NCI-H2081 (cell line): ENCODE measurements at places on chromosomes 4 and X.
A peak's percentile ranks its signal among the peaks of the same experiment; 100 is the strongest.

DNA sequence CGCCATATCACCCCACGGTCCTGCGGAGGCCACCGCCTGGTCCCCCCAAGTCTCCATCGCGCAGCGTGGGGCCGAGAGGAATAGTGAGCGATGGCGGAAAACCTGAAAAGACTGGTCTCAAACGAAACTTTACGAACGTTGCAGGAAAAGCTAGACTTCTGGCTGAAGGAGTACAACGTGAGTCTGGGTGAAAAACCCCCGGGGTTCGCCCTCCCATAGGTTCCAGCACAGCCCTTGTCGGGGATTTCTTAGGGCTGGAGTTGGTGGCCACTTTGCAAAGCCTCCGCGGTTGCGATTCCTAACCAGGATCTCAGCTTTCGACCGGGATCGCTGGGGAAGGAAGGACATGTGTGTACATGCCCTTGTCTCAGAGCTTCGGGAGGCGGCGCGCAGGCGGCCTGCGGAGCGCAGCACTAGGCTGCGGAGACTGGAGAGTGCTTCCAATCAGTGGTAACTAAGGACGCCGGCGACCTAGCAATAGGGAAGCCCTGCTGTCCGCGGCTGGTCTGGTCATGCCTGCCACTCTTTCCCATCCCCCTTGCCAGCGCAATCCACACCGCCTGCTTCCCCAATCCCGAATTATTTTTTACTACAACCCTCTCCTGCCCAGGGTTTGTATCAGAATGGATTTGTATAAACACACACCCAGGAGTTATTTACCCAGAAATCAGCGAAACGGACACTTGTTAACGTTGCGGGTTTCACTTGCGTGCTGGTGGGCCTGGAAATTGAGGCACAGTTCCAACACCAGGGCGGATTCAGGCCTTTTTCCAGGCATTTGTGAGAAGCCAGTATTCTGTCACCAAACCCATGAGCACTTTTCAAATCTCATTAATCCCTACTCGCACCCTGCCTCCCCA, 741 bp downstream of the SPATA18 start:
- peak; percentile 58 for DNase-seq

GRCh38 chrX:53288189-53288588, 6.8 kb upstream of the IQSEC2 start:
- DNase-seq, result peak; percentile 23

GRCh38 chr4:27360790-27361267, 500.2 kb downstream of the STIM2 start:
- DNase-seq, result no peak

- no peak for DNase-seq
These were observed 33.4 kb downstream of the ARHGEF6 start for GRCh38 chrX:136747003-136747986.

DNA sequence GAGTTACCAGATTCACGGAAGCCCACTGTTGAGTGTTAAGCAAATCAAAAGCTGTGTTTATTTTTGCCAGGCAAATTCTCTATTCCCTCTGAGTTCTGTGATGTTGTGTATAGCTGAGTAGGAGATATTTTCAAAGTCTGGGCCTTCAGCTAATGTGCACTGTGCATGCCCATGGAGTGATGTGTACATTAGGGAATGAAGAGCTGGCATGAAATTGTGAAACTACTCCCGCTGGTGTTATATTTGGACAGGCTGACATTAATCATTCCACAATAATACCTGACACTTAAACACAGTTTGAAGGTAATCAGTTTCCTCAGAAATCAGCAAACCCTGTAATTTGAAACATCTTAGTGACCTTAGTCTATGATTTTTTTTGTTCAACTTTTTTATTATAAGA, 88.1 kb upstream of the MBNL3 start:
- DNase-seq, result peak; percentile 76

- no peak for DNase-seq
These were observed 252.0 kb downstream of the FBXW7 start for GRCh38 chr4:152283801-152284470.

DNA sequence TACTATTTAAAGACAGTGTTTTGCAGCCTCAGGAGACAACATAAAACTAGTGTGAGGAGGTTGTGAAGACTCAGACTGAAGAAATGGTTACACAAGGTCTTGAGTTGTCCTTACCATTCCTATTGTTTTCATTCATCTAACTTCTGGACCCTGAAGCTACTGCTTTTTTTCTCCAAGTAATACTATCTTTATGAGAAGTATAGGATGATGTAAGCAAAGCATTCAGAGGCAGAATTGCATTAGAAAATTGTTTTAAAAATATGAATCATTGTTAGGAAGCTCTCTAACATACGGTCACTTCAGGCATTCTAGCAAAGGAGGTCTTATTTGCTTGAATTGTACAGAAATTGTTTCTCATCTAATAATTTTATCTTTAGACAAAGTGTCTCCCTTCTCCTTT, 357.8 kb downstream of the TLL1 start:
- no peak for DNase-seq

GRCh38 chr4:58136604-58137003, 1026.4 kb upstream of the IGFBP7 start:
- DNase-seq, result no peak

GRCh38 chr4:53490965-53491622, 100.2 kb downstream of the LNX1 start:
- peak; percentile 43 for DNase-seq

DNA sequence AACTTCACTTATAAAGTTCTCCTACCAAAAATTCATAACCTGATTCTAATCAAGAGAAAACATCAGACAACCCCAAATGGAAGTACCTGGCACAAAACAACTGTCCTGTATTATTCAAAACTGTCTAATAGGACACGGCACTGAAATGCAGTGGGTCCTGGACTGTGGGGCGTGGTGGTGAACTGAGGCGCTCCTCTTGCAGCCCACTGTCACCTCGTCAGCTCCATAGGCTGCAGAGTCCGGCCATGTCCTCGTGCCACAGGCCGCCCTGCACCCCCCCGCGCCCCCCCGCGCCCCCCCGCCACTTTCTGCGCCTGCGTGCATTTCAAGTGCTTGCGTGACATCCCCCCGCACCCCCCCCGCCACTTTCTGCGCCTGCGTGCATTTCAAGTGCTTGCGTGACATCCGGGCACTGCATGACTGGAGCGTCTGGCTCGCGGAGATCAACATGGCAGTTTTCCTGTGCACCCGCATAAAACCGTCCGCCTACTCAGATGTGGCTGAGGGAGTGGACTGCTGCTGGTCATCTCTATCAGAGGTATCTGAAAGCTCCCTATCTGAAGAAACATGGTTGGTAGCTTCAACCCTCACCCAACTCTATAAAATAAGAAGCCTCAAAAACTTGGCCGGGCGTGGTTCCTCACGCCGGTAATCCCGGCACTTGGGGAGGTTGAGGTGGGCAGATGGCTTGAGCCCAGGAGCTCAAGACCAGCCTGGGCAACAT, 28.8 kb downstream of the ATXN3L start:
- DNase-seq, result no peak

- DNase-seq, result no peak
These were observed 49.4 kb downstream of the LEF1 start for GRCh38 chr4:108119199-108119800.

DNA sequence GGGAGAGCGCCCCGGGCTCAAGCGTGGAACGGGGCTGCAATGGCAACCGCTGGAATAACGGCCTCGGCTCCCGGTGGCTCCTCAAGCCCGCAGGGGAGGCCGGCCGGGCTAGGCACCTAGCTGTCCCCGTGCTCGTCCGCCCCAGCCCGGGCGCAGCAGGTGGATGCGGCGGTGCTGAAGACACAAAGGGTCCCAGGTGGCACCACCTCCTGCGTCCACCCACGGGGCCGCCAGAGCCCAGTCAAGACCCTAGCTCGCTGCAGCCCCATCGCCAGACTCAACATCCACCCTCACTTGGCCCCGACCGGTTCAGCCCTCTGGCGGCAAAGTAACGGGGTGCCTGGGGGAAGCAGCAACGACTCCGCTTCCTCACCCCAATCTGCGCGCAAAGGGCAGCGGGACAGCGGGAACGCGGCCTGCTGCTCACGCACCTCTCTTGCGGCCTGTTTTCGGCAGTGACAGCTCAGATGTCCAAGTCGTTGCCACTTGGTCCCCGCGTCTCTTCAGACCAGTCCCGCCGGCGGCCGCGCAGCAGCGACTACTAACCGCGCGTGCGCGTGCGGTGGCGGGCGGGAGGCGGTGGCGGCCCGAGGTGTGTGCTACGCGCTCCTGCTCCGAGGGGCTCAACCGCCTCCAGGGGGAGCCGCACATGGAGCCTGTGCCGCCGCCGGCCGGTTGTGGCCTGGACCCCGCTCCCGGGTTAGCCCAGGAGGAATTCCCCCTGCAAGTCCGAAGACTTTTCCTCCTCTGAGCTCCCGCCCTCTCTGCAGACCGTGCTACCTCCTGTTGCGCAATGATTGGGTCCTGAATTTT, at the start of gene CLGN:
Gene CLGN, minus strand, starts transcription at position 543 of the 813 bp plus-strand sequence. CDS start 14,570 bp downstream, outside the sequence.
- DNase-seq, result peak; percentile 66

- DNase-seq, result no peak
These were observed 86.8 kb downstream of the ZNF718 start for GRCh38 chr4:211033-211511.

- no peak for DNase-seq
These were observed 31.4 kb downstream of the VCX2 start for GRCh38 chrX:8139716-8140115.

DNA sequence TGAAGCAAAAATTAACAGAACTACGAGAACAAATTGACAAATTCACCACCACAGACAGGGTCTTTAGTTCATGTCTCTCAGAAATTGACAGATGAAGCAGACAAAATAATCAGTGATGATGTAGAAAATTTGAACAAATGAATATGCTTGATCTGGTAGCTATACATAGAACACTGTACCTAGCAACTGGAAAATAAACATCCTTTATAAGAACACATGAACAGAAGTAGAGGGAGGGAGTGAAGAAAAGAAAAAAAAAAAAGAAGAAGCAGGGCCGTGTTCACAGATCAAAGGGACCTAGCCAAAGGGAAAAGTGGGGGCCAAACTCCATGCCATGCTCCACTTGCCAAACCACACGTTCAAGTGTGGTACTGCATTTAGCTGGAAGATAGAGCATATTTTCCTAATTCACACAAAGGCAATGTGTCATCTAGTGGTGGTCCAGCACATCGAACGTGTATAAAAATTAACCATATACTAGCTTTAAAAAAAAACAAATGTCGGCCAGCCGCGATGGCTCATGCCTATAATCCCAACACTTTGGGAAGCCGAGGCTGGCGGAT, 5.6 kb upstream of the THOC2 start:
- DNase-seq, result no peak

- DNase-seq, result no peak
These were observed 166.1 kb downstream of the LRBA start for GRCh38 chr4:150849016-150849415.

DNA sequence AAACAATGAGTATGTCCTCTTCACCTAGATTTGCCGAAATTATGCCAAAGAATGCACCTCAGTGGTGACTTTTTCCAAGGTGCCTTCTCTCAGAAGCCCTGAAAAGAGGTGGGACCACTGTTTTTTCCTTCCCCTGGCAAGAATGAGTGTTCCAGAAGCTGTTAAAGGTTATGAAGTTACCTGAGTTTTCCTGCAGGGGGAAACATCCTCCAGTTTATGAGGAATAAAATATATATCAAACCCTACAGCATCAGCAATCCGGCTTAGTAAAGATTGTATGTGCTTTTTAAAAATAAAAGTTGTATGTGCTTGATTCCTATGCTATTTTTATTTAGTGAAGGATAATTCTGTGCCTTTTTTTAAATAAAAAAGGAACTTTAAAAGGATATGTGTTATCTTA, 73.3 kb downstream of the RBM46 start:
- DNase-seq, result no peak

GRCh38 chr4:33709247-33709646, 2535.1 kb downstream of the ARAP2 start:
- no peak for DNase-seq

DNA sequence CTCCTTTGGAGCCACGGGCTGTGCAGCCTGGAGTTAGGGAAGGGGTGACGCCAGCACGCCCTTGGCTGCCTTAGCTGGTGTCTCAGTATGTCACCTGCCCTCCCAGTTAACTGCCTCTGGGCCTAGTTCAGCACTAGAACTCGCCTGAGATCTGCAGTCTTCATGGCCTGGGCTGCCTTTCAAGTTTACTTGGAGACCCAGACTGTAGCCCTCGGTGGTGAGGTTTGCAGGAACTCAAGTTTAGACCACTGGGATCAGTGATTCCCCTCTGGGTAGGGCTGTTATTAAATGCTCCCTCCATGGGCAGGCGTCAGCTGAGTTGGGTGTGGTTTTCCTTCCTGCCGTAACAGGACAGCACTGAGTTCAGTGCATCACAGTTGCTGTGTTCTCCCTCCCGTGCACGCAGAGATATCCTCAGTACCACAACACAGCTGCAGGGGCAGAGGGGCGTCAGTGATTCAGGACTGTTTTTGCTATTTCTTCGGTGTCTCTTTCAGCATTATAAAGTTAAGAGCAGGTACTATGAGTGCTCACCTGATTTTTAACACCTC, 30.5 kb downstream of the PLAC8 start:
- no peak for DNase-seq

GRCh38 chr4:110799211-110799610, 176.3 kb upstream of the PITX2 start:
- no peak for DNase-seq

DNA sequence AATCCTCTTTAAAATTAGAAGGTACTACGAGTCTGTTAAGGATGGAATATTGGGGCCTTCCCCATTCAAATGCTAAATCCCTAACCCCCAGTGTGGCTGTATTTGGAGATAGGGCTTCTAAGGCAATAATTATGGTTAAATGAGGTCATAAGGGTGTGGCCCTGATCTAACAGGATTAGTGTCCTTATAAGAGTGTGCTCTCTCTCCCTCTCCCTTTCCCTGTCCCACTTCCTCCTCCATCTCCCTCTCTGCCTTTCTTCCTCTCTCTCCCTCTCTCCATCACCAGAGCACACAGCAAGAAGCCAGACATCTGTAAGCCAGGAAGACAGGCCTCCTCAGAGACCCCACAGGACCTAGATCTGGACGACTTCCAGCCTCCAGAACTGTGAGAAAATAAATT, 116.9 kb downstream of the COL25A1 start:
- no peak for DNase-seq

GRCh38 chr4:25021216-25021615, 9.5 kb downstream of the LGI2 start:
- no peak for DNase-seq

DNA sequence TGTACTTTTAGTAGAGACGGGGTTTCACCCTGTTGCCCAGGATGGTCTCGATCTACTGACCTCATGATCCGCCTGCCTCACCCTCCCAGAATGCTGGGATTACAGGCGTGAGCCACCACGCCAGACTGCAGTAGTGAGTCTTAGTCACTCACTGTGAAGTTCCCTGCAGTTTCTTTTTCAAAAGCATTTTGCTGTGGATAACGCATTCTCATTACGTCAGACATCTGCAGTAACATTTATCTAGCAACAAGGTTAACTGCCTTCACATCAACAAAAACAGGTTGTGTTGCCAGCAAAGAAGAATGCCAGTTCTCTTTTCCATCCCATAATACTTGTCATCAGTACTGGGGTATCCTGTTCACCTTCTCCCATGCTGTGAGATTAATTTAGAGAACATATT, 164.6 kb downstream of the DHRSX start:
- no peak for DNase-seq

DNA sequence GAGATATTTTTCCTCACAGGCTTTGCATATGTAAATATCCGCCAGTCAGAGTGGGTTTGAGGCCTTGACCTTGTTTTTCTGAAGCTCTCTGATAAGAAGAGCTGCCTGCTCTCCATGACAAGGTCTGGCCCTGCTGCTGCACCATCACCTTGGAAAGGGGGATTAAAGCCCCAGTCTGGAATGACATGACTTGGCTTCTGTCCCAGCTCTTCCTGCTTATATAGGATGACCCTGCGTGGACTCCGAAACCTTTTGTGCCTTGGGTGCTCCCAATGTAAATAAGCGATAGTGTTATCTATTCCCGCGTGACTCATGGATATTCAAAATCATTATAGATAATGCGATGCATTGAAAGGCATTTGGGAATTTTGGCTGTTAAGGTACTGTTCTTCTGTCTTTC, 139.3 kb downstream of the BMPR1B start:
- DNase-seq, result no peak
